ENCODE measurements at places on chromosomes 7 and 10.
A peak's percentile ranks its signal among the peaks of the same experiment; 100 is the strongest.

GRCh38 chr7:98256431-98256830 lies 4.4 kb upstream of the TECPR1 start:
- no peak for DNase-seq

GRCh38 chr10:57979956-57980355 lies 287.7 kb downstream of the IPMK start:
- no peak for DNase-seq

GRCh38 chr7:17546189-17546588 lies 247.7 kb downstream of the AHR start:
- DNase-seq: no peak

DNA sequence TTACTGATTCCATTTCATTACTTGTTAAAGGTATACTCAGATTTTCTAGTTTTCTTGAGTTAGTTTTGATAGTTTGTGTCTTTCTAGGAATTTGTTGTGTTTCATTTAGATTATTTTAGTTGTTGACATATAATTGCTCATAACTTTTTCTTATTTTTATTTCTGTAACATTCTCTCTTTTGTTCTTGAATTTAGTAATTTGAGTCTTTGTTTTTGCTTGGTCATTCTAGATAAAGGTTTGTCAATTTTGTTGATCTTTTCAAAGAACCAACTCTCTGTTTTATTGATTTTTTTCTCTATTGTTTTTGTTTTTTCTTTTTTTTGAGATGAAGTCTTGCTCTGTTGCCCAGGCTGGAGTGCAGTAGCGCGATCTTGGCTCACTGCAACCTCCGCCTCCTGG lies 7.2 kb downstream of the EXOC6 start:
- DNase-seq: no peak

DNA sequence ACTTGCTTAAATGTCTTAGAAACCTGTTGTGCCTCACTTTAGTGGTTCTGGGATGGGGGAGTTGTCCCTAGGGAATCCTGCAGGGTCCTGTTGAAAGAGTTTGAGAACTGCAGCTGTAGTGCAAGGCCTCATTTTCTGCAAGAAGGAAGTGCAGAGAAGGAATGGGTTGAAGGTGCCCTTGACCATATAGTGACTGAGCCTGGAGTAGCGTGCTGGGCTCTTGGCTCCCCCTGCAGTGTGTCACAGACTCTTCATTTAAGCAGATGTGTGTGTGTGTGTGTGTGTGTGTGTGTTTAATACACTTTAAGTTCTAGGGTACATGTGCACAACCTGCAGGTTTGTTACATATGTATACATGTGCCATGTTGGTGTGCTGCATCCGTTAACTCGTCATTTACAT lies 92.2 kb downstream of the GRK5 start:
- DNase-seq: no peak

- no peak for DNase-seq
Measured at GRCh38 chr10:98517672-98518071, 70.9 kb upstream of the HPS1 start.

GRCh38 chr10:17891435-17891834 lies 60.3 kb upstream of the SLC39A12 start:
- no peak for DNase-seq

DNA sequence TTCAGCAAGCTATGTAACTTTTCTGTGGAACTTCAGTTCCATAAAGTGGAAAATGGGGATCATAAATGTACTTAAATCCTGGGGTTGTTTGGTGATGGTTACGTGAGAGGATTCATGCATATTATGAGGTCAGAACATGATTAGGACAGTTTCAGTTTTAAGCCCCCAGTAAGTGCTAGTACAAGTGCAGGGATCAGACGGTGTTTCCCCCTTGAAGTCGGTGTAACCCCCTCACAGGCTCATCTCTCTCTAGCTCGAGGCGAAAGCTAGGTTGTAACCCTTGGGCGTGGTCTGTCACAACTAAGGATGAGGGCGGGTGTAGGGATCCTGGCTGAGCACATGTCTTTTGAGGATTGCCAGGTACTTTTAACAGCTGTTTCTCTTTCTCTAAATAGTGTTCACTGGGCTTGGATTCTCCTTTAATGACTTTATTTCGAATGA lies 84.7 kb downstream of the SPAG6 start:
- DNase-seq: no peak

- no peak for DNase-seq
Measured at GRCh38 chr7:74709880-74710671, 52.6 kb downstream of the GTF2I start.

DNA sequence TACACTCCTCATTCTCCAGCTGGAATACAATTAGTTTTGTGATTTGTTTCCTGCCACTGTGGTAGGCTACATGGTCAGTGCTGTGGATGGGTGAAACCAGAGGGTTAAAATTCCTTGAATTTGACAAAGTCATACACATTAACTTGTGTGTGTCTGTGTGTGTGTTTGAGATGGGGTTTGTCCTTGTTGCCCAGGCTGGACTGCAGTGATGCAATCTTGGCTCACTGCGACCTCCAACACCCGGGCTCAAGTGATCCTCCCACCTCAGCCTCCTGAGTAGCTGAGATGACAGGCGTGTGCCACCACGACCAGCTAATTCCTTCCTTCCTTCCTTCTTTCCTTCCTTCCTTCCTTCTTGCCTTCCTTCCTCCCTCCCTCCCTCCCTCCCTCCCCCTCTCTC lies 24.8 kb upstream of the GIMAP8 start:
- no peak for DNase-seq

DNA sequence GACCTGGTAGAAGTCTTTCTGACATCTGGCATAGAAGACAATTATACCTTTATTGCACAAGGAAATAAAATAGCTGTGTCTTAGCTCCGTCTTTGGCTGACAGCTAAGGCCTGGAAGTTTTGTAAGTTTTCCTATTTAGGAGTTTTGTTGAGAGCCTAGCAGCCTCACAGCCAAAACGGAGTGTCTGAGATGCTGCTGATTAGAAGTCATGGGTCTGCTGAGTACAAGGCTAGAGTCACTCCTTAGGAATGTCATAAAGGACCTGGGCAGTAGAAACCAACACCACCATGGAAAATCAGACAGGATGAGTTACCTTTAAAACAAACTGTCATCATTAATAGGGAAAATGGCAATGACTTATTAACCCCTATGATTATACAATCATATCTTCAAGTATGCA lies 442.5 kb downstream of the KCNMA1 start:
- DNase-seq: no peak

- peak; percentile 65 for DNase-seq
Measured at GRCh38 chr10:86688398-86688921, 20.1 kb downstream of the LDB3 start.

- peak; percentile 50 for DNase-seq
Measured at GRCh38 chr10:74223755-74224529, 72.9 kb downstream of the ADK start.

DNA sequence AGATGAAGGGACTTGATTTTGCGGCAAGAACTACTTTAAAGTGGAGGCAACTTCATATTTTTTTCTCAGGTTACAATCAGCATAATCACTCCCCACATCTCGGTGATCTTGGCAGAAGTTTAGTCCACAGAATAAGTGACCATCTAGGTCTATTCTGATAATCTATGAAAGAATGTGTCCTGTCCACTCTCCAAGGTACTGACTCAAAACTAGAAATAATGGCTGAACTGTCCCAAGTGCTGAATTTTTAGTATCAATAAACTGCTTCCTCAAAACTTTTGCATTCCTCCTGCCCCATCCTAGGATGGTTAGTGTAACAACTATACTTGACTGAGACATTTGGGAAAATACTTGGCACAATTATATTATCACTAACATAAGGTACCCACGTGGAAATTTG lies 10.9 kb upstream of the CHRM2 start:
- DNase-seq: no peak

- no peak for DNase-seq
Measured at GRCh38 chr10:49568235-49568634, 29.3 kb upstream of the ERCC6 start.

DNA sequence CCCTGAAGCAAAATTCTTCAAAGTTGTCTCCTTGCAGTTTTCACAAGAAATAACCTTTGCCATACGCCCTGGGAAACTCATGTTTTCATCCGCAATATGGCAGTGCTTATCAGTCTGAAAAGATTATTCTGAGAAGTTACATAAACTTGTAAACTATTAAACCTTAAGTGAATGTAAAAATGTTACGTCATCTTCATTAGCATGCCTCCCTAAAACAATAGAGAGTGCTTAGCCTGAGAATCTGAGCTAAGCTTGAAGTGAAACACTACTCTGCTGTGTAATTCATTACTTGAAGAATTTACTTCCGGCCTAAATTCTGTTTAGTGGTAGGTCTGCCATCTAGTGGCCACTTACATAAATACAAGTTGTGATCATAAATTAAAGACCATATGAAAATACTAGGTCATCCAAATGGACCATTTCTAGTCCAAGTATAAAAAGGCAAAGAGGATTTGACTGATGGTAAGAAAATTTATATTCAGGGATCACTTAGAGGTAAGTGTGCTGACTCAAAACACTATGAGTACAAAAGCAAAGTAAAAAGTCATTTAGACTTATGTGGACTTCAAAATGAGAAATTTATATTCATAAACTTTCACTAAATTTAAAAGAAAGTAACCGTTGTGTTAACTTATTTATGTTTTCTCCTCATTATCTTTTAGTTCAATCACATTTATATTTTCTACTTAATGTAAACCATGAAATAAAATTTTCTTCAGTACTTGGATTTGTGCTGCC lies 745.1 kb upstream of the LRRTM3 start:
- no peak for DNase-seq

DNA sequence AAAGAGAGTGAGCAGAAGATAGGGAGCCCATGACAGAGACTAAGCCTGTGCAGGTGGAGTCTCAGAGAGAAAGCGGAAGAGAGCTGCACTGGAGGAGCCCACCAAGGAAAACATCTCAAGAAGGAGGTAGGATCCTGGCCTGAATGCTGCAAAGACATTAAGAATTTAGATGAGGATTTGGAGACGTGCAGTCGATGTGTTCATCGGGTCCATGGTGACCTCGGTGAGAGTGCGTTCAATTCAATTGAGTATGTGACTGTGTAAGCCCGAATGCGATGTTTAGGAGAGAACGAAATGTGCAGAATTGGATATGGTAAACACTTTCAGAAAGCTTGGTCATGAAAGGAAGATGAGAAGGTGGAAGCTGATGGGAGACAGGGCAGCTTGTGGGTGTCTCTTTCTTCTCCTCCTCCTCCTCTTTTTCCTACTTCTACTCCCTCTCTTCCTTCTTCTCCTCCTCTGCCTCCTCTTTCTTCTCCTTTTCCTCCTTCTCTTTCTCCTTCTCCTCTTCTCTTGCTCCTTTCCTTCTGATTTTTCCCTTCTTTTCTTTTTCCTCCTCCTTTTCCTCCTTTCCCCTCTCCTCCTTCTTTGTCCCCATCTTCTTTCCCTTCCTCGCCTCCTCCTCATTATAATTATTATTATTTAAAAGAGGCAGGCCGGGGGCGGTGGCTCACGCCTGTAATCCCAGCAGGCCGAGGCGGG lies 276.0 kb downstream of the RPS24 start:
- DNase-seq: no peak

GRCh38 chr10:103589074-103589630 lies 95.6 kb downstream of the NEURL1 start:
- no peak for DNase-seq

DNA sequence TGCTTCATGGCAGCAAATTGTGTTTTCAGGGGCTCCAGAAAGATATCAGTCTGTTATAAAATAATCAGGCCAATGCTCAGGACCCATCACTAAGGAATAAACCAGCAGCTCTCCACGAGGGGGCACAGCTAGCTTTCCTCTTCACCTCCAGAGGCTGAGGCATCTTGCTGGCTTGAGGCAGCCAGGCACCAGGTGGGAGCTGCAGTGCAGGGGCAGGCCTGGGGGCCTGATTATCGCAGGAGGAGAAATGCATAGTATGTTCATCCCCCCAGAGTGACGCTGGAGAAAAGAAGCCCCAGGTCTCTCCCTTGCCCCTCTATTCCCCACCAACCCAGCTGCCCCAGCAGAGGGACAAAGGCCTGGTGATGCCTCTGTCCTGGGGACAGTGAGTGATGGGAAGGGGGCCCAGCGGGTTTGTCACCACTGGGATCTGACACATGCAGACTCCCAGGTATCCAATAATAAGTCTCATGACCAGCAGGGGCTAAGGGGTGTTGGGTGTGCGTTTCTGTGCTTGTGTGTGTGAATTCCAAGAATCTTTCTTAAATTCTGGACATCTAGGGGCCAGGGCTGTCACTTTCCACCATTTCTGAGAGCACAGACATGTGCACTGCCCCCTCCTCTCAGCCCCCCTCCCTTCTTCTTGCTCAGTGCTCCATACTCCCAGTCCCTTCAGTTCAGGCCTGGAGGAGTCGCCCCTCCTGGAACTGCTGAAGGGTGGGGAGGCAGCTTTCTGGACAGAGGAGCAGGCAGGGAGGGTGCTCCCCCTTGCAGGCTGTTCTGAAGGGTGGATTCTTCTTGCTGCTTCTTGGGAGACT lies 128.1 kb upstream of the FAM20C start:
- no peak for DNase-seq

- DNase-seq: no peak
Measured at GRCh38 chr7:95986178-95986764, 213.9 kb downstream of the DYNC1I1 start.

DNA sequence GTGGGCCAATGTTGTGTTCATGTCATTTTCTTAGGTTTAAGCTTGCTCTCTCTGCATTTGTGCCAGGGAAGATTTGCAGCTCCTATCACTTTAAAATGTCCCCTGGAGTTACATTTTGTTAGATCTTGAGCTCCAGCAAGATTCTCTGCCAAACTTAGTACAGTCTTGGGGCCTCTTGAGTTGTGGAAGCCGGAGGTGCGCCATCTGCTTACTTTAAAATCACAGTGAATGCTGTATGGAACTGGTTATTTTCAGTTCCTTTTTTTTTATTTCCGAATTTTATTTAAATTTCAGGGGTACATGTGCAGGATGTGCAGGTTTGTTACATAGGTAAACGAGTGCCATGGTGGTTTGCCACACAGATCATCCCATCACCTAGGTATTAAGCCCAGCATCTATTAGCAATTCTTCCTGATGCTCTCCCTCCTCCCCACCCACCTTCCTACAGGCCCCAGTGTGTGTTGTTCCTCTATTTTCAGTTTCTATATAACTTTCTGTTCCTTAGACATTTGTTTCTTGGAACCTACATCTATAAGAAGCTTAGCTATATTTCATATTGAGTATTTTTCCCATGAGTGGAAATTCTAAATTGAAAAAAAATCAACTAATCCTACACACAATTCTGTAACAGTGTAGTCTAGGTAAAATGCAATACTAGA lies 114.4 kb upstream of the CREB5 start:
- no peak for DNase-seq
